ENCODE measurements at places on chromosomes 6 and 20.

GRCh38 chr6:135586844-135587243, 89.3 kb upstream of the AHI1 start:
- no peak for DNase-seq

DNA sequence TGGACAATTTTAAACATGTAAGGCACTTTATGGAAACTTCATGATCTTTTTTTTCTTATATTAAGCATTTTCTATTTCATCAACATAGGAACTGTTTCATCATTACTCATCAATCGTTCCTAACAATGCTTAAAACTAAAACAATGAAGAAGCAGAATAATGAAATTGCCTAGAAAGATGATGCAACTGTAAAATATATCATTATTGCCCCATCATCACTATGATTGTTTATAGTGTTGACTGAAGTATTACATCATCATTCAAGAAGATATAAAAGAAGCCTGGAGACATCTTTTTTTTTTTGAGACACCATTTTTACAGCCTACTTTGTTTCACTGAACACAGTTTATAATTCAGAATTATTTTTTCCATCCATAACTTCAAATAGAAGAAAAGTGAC, 147.2 kb downstream of the TRDN start:
- DNase-seq, result no peak

GRCh38 chr6:160424256-160424655, 76.1 kb downstream of the SLC22A3 start:
- DNase-seq, result no peak

DNA sequence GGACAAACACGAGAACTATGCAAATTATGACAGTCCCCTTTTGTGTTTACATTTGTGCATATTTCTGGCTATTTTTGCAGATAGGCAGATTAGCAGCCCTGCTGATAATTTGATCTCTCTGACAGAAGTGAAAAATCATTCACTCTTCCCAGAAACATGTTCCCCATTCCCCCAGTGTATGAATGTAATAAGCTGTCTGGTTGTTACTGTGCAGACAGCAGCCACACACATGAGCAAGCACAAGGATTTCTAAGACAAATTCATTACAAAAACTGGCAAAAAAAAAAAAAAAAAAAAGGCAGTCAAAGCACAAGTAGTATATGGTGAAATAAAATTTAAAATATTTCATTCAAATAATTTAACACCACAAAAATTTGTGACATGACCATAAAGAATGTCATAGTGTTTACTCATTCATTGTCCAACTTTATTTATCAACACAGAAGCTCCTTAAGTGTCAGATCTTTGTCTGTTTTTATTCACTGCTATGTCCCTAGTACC, 95.5 kb upstream of the VGLL2 start:
- DNase-seq, result no peak

- DNase-seq, result no peak
Observed at GRCh38 chr6:79810871-79811270, 136.5 kb downstream of the ELOVL4 start.

GRCh38 chr6:169980826-169981450, 229.5 kb downstream of the ERMARD start:
- DNase-seq, result no peak

DNA sequence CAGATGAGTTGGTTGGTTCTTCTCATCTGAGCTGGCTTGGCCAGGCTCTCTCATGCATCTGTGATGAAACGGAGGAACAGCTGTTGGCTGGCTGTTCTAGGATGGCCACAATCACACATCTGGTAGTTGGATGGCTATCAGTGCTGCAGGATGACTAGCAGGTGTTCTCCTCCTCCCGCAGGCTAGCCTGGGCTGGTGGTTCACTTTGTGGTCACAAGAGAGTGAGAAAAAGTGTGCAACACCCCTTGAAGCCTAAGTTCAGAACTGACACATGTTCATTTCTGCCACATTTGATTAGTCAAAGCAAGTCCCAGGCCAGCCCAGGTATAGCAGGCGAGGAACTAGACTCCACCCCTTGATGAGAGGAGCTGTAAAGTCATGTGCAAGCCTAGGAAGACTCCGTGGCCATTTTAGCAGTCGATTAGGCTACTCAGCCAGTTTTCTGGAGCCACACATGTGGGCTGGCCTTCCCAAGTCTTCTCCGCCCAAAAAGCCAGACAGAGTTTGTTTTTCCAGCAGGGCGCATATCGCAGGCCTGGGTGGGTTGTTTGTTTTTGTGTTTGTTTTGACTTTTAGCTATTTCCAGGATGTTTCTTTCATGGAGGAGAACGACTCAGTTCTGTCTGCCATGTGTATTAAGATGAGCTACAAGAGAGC, 120.8 kb downstream of the ISM1 start:
- DNase-seq, result no peak

DNA sequence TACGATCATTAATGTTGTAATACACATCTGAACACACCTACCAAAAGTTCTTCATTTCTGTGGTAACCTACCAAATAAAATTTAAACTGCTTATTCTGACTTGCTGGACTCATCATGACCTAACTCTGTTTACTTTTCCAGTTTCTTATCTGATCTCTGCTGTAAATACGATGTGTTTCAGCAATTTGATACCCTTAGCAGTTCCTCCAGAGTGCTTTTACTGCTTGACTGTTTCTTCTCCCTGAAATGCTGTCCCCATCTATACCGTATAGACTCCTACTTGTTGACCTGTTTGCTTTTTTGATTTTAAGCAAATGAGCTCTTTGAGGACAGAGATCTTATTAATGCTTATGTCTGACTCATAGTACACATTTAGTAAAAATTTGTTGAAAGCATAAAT, 119.5 kb downstream of the SCAF8 start:
- no peak for DNase-seq

DNA sequence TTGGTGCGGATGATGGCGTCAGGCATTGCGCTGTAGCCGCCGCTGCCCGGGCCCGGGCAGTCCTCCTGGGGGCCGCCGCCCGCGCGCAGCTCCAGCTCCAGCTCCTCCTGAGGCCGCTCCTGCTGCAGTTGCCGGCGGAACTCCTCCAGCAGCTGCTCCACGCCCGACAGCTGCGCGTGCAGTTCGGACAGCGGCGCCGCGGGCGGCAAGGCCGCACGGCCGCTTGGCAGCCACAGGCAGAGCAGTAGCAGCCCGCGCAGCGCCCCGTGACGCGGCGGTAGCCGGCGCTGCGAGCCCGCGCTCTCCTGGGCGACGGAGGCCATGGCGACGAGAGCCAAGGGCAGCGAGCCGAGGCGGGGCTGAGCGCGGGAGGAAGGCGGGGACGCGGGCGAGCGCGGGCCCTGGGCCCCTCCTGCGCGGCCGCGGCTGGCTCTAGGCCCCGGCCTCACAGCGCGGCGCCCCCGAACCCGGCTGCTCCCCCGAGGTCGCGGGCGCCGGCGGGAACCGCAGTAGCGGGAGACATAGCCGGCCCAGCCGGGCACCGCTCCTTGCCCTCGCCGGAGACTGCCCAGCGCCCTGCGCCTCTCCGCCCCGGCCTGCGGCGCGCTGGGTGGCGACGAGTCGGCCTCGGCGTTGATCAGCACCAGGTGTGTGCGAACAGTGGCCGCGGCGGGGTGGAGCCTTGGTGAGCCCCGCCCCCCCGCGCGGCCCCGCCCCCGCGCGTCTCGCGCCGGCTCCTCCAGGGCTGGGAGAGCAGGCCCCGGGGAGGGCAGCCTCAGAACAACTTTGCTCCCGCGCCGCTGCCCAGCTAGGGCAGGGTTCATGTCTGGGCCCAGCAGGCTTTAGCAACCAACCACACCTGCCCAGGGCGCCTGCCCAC, at the start of gene LRP11:
Gene LRP11, minus strand, starts transcription at position 662 of the 880 bp plus-strand sequence. Its CDS starts 339 bp downstream, at position 323.
- peak; percentile 79 for DNase-seq

GRCh38 chr6:115945306-115945705, 115.4 kb downstream of the FRK start:
- no peak for DNase-seq

DNA sequence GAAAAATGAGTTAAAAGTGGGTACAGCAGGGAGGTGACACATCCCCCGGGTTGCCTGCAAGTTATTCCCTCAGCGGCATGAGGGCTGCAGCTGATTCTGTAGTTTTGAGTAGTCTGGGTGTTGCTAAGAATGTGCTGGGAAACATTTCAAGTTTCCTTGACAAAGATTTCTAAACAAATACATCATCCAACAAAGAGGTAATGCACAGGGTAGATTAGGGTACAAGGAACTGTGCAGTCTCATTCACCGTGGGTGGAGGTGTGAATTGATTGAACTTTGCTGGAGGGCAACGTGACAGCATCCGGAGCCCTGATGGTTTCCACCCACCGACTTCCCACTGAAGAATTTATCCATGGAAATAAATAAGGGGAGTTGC, 21.8 kb downstream of the CASS4 start:
- no peak for DNase-seq

DNA sequence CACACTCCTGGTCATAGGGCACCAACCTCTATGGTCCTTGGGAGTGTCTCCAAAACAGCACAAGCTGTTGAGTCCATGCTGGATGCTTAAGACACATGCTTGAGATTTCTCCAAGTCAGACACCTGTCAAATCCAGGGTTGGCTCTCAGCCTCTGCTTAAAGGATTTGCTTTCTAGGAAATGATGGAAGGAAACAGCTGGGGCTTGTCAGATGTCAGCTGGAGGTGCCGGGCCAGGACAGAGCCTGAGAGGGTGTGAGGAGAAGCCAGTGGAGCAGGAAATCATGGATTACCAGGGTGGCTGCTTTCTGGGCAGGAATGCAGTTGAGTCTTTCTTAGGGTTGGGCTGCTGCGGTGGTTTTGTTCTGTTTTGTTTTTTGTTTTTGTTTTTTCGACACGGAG, 83.0 kb upstream of the FAM184A start:
- no peak for DNase-seq

DNA sequence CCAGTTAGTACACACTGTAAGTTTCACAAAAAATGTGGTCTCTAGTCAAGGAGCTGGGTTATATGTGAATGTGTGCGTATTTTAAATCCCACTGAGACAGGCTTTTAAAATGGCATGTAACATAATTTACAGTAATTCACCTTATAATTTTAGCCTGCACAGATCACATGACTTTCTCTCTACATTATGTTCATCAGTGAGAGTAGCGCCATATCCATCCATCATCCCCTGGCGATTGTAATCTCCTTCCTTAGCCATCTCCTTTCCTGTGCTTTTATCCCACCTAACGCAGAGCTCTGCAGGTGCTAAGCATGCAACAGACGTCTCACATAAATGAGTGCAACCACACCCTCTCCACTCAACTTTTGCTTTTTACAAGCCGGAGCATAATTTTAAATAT, 210.8 kb downstream of the TBC1D7 start:
- no peak for DNase-seq

- DNase-seq, result no peak
Observed at GRCh38 chr6:36154286-36154685, 24.0 kb downstream of the MAPK13 start.

DNA sequence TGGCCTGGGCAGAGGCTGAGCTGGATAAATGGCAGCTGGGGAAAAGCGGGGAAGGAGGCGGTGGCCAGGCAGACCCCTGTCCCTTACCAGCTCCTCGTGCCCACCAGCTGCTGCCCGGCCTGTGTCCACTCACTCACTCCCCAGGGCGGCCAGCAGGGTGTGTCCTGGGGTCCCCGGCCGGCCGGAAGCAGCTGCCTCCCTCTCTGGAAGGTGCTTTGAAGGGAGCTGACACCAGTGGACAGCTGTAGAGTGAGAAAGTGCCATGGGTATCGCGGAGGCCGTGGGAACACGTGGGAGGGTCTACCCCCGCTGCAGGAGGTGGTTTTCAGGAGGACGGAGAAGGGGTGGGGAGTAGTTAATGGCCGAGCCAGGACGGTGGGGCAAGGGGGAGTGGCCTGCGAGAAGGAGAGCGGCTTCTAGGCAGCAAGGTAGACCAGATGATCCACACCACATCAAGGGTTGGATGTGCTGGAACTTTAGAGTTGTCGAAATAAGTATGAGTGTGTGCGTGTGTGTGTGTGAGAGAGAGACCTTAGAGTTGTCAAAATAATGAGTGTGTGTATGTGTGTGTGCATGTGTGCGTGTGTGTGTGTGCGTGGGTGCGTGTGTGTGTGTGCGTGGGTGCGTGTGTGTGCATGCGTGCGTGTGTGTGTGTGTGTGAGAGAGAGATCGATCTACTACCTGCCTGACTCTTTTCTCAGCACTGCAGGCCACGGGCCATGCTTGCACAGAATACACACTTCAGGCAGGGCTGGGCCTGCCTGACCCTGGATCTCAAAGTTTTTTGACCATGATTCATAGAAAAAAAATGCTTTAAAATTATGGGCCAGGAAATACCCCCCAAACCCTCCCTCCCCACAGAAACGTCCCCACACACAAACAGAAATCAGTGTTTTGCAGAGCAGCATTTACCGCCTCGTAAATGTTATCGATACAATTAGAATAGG, 43.9 kb downstream of the CDH4 start:
- DNase-seq, result no peak

GRCh38 chr6:137488150-137489045, 5.8 kb downstream of the OLIG3 start:
- DNase-seq, result no peak

DNA sequence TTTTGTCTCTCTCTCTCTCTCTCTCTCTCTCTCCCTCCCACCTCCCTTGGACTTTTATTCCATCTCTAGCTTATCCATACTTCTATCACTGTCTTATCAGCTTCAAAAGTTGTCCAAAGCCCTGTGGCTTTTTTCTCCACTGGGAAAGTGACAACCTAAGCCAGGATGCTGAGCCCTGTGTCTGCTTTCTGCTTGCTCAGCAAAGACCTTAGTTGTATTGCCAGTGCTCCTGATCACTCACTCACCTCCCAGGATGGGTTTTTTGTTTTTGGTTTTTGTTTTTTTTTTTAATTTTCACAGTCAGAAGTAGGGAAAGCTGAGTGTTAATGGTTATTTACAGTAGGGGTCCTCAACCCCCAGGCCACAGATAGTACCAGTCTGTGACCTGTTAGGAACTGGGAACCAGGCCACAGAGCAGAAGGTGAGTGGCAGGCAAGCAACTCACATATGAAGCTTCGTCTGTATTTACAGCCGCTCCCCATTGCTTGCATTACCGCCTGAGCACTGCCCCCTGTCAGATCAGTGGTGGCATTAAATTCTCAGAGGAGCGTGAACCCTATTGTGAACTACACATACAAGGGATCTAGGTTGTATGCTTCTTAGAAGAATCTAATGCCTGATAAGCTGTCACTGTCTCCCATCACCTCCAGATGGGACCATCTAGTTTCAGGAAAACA, 125.0 kb upstream of the ID4 start:
- DNase-seq, result no peak

DNA sequence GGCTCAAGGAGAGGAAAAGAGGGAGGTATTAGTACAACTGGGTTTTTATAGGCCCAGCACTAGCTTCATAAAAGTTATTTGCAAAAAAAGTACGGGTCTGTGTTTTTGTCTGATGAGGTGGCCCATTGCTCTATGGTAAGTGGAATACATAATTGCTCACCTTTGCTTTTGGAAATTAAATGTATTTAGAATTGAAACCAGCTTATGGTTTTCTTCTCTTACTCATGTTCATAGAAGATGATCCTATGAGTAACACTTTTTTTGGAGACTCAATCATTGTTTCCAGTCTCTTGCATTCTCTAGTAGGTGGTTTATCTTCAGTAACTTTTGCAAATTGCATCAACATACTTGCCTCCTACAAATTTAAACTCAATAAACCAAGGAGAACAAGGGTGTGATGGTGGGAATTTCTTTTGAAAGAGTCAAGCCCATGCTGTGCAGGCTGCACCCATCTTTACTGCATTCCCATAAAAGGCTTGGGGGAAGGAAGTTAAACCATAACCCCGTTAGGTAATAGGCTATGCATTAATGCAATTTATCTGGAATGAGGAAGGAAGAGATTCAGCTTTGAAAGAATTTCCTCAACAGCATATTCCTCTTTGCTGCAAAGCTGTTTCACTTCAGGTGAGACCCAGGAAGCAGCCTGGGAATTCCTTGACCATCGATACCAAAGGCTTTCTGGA, 48.5 kb upstream of the EDN1 start:
- DNase-seq, result no peak

GRCh38 chr6:3618642-3619041, 132.9 kb downstream of the PXDC1 start:
- DNase-seq, result no peak

GRCh38 chr6:134341999-134342567, 24.2 kb upstream of the SGK1 start:
- DNase-seq, result no peak

Data from naive B cell (primary cell).